Stimulated activated CD8-positive, alpha-beta memory T cell treated with anti-CD3 and anti-CD28 coated beads, Interleukin-12 subunit alpha, Interleukin-12 subunit beta, amount 100 ng/mL, for 4 hours (primary cell): ENCODE measurements at places on chromosomes 2 and 18.

- DNase-seq: no peak
These were observed 75.8 kb downstream of the KIDINS220 start for GRCh38 chr2:8761529-8762164.

- DNase-seq: no peak
These were observed 22.7 kb downstream of the BCL11A start for GRCh38 chr2:60530660-60531281.

GRCh38 chr2:108073415-108074072 is 87.2 kb downstream of the SLC5A7 start:
- no peak for DNase-seq

DNA sequence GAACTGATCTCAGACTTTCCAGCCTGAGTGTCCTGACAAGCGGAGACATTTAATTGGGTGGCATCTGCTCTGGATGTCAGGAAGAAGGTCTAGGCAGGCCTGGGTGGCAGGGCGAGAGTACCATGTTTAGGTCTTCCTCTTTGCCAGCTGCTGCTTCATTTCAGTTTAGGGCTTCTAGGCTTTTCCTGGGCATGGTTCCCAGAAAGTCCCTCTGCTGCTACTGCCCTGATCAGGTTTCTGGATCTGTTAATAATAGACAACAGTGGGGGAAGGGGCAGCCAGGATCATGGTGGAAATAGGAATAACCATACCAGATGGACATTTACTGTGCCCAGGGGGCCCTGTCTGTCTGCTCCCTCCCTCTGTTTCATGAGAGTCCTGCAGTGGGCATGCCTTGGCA is 2.3 kb upstream of the PLCD4 start:
- no peak for DNase-seq

GRCh38 chr2:172931256-172931894 is 144.3 kb upstream of the MAP3K20 start:
- no peak for DNase-seq

- DNase-seq: no peak
These were observed 59.7 kb downstream of the CYP1B1 start for GRCh38 chr2:38016219-38016618.

DNA sequence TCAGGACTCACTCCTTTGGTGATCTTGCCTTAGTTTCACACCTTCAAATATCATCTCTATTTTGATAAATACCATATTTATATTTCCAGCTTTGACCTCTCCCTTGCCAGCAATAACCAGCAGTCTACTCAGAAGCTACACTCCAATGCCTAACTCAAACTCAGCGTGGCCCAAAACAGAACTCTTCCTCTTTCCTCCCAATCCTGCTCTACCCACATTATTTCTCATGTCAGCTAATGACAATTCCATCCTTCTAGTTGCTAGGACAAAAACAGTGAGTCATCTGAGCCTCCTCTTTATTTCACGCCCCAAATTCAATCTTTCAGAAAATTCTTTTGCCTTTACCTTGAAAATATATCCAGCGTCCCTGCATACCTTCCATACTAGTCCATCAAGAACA is 23.5 kb downstream of the CYRIA start:
- no peak for DNase-seq

GRCh38 chr2:238883421-238883901 is 35.6 kb downstream of the TWIST2 start:
- DNase-seq: no peak

GRCh38 chr2:127259355-127259754 is 34.6 kb downstream of the ERCC3 start:
- no peak for DNase-seq

DNA sequence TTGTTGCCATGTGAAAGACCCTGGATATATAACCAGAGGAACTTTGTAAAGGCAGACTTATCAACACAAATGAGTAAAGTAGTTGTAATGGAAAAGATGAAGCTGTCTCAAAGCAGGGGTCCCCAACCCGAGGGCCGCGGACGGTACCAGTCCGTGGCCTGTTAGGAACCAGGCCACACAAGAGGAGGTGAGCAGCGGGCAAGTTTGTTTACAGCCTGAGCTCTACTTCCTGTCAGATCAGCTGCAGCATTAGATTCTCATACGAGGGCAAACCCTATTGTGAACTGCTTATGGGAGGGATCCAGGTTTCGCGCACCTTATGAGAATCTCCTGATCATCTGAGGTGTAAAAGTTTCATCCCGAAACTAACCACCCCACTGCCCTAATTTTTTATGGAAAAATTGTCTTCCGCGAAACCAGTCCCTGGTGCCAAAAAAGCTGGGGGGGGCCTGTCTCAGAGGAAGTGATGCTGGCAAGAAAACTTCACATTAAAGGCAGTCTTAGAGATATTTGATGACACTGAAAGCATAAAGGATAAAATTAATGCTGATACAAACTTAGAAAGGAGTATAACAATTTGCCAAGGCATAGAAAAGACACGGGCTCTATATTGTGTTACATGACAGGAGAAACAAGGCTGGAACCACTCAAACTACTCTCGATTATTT is 57.5 kb upstream of the MSTN start:
- no peak for DNase-seq

DNA sequence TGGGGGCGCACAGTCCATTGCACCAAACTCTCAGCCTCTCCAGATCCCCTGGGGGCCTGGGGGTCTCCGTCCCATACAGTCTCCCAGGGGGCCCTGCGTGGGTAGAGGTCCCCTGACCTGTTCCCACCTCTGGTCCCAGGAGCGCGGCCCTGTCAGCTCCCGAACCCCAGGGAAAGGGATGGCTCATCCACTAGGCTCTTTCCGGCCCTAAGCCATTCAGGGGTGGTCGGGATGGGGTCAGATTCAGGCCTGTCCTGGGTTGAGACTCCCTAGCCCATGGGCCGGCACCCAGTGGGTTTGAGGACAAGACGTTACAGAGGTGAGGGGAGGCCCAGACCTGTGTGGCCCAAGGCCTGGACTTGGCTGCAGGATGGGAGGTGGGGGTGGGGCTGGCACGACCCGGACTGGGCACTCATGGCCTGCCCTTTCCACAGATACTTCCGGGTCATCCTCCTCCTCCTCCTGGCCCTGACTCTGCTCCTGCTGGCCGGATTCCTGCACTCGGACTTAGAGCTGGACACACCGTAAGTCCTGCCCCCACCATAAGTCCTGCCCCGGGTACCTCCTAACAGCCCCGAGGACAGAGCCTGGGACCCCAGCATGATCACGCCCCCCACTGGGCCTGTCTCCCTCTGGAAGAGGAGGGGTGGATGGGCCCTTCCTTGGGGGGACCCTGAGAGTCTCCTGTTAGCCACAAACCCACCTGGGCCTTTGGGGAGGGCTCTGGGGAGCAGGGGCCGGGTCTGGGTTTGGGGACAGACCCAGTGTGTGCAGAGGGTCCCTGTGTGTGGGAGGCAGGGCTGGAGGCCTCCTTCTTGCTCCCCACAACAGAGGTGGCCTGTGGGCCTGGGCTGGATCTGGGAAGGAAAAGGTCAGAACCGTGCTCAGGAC is 10.1 kb upstream of the NEU4 start:
- DNase-seq: no peak

GRCh38 chr2:95372216-95372829 is 30.2 kb upstream of the FAHD2A start:
- no peak for DNase-seq

DNA sequence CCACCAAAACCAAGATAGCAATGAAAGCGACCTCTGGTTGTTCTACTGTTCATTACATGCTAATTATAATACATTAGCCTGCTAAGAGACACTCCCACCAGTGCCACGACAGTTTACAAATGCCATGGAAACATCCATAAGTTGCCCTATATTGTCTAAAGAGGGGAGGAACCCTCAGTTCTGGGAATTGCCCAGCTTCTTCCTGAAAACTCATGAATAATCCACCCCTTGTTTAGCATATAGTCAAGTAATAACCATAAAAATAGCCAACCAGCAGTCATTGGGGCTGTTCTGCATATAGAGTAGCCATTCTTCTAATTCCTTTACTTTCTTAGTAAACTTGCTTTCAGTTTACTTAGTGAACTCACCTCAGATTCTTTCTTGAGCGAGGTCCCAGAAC is 189.8 kb upstream of the SOX11 start:
- DNase-seq: no peak

DNA sequence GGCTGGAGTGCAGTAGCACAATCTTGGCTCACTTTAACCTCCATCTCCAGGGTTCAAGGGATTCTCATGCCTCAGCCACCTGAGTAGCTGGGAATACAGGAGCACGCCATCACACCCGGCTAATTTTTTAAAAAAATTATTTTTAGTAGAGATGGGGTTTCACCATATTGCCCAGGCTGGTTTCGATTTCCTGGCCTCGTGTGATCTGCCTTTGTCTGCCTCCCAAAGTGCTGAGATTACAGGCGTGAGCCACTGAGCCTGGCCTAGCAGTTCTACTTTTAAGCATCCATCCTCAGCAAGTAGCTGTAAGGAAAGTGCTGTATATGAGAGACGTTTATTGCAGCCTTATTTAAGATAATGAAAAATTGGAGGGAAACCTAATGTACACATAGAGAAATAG is 79.7 kb downstream of the ZDBF2 start:
- no peak for DNase-seq
